Kidney (tissue), 22 donors: ENCODE measurements at places on chromosomes 6 and 20. TPM values are rescaled to one million over a fixed set of nuclear protein-coding genes. Genes with fewer than 3 reads are reported as not detected.
A peak's percentile ranks its signal among the peaks of the same experiment; 100 is the strongest.

Gene TRIM15
- polyA plus RNA-seq = 7.1 TPM

DNA sequence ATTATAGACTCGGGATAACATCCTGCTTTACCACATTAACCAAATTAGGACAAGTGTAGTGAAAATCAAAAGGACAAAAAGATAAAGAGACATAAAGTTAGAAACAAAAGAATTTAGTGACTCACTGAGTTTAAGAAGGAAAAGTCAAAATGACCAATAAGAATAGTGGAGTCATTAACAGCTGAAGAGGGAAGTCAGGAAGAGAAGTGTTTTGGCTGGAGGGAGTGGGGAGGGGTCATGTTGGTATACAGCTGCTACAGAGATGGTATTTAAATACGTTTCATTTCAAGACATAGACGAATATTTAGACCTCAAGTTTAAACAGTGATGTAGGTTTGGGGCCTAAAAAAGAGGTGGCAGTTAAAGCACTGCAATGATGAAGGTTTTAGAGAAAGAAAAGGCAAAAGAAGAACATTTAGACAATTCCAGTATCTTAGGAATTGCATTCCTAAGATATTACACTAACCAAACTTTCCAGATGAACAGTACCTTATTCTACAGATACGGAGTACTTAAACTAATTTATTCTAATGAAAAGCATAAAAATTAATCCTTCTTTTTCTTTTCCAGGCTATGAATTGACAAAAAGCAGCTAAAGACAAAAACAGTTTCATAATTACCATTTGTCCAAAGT lies 10.6 kb downstream of the FKBP5 start:
- no peak for DNase-seq

DNA sequence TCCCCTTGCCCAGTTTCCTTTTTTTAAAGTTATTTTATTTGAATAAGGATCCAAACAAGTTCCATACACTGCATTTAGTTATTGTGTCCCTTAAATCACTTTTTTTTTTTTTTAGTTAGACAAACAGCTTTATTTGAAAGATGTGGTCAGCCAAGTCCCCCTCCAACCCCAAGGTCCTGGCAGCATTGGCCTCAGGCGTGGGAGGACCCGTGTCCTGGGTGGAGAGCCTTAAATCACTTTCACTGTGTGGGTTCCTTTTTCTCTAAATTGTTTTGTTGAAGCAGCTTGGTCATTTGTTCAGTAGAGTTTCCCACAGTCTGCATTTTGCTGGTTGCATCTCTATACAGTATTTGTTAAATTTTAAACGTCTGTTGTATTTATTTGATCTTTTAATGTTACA lies 5.2 kb upstream of the TBCC start:
- peak; percentile 84 for DNase-seq

GRCh38 chr6:42960243-42961019 lies at the start of gene GNMT:
Gene GNMT, plus strand, starts transcription at chr6:42960754. Its CDS starts 14 bp downstream, at chr6:42960768.
- peak; percentile 78 for DNase-seq

DNA sequence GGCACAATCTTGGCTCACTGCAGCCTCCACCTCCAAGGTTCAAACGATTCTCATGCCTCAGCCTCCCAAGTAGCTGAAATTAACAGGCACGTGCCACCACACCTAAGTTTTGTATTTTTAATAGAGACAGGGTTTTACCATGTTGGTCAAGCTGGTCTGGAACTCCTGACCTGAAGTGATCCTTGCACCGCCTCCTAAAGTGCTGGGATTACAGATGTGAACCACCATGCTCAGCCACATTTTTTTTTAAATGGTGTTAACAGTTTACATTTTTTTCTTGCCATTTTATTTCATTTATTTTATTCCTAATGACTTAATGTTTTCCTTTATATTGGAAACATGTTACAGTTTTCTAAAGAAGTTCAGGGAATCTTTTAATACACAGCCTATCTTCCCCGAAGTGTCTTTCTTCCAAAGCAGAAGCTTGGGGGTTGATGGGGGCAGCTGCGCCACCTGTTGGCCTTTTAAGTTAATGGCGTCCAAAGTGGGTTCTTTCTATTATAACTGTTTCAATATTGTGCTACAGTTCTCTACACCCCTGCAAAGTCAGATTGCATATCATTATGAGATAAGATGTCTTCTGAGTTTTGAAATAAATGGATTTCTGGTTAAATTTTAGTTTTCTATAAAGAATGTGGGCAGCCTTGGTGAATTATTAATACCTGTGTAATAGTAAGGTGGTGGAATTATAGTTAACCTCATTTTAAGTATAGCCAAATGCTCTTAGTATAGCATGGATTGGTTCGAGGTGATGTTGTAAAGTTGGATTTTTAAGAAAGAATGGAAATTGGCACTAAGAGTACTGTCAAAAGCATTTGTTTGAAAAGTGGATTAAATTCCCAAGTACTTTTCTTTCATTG lies 42.0 kb upstream of the PLCG1 start:
- peak; percentile 81 for DNase-seq

GRCh38 chr6:30136570-30137286 lies 788 bp downstream of the TRIM40 start:
- DNase-seq = no peak

DNA sequence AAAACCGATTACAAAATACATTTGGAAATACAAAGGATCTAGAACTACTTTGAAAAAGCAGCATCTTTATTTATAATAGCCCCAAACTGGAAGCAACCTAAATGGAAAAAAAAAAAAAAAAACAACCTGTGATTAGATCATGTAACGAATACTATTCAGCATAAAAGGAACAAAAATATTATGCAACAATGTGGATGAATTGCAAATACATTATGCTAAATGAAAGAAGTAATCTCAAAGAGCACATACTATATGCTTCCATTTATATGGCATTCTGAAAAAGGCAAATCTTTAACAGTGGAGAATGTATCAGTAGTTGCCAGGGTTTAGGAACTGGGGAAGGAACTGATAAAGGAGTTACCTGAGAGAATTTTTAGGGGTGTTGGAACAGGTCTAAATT lies 28.9 kb downstream of the IRAK1BP1 start:
- DNase-seq = no peak

DNA sequence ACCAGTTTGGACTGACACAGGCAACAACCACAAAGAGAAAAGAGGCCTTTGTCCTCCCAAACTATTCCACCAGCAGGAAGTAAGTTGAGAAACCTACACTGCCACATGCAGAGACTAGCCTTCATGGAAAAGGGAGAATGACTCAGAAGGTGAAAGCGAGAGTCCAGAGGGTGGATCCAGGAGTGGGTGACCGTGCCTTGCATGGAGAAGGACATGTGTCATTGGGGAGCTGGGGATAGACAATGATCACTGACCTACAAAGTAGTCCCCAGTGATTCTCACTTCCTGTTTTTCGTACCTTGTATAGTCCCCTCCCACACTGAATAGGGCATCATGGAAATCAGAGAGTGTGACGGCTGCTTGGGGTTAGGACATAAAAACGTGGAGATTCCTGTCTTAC lies 91.9 kb downstream of the MYLK4 start:
- DNase-seq = no peak

DNA sequence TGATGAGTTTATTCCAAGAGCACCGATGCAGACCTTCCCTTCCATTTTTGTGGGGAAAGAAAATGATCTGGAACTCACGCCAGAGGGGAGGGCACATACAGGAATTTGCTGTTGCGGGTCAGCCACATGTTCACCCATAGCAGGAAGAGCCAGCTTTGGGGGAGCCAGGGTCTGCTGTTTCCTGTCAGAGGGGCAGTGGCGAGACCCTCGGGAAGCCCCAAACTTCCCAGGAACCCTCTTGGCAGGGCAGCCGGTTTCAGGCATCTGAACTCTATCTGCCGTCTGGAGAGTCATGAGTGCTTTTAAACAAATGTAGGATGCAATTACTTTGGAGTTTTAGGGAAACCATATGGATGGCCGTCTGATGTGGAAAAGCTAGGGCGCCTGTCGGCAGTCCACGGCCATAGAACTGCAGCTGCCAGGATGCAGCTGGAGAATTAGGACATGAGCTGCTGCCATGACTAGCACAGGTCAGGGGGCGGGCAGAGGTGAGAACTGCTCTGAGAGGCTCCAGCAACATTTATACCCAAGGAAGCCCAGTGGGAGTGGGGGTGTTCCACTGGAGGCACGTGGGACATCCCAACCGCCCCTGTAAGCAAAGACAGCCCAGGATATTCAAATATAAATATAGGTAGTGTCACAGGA lies 14.8 kb upstream of the SERPINB9 start:
- peak; percentile 86 for DNase-seq

- DNase-seq = no peak
Observed at GRCh38 chr6:40693768-40694167, 106.6 kb upstream of the LRFN2 start.

GRCh38 chr6:170205126-170205525 lies 85.8 kb downstream of the DLL1 start:
- DNase-seq = no peak

Gene GABRR1
- not detected for polyA plus RNA-seq
